Fibroblast of skin of abdomen (primary cell): ENCODE measurements at places on chromosomes 1 and 21.

- no peak for DNase-seq
These were observed 41.9 kb downstream of the CHML start for GRCh38 chr1:241598249-241598648.

DNA sequence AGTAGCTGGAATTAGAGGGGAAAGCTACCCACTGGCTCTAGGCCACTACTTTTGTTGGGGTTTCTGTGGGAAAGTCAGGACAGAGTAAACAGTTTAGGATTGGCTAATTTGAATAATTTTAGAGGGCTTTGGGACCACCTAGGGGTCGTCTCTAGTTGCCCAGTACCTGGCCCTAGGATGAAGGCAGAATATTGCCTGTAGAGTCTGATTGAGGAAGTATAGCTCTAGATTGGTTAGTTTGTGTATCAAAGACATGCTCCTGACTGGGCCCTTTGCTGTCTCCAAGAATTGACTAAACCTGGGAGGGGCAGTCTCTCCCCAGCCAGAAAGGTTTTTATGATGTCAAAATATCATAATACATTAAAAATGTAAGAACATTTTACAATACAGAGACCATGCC, 142.0 kb downstream of the POU2F1 start:
- no peak for DNase-seq

- DNase-seq: no peak
These were observed 116.1 kb downstream of the ATP5PO start for GRCh38 chr21:33799378-33800090.

DNA sequence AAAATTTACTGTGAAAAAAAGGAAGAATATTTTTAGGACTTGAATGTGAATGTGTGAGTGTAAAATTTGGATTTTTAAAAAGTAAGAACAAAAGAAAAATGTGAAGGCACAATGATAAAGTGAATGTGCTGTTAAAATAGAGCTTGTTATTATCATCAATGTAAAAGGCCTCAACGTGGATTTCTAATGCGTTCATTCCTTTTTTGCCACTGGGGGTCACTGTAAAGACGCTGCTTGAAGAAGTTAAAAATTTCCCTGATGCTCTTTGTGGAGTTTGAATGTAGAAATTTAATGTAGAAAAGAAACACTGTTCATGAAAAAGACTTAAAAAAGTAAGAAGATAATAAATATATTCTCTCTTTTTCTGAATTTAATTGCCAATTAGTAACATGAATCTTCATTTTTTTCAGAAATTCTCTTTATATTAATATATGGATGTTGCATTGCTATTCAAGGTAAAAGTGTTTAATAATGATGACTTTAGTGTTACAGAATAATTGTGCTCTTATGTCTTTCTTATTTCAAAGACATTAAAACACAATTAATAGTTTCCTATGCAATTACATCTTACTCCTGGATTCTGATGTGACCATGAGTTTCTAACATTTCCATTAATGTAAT, 161.5 kb downstream of the DNM3 start:
- peak; percentile 61 for DNase-seq

DNA sequence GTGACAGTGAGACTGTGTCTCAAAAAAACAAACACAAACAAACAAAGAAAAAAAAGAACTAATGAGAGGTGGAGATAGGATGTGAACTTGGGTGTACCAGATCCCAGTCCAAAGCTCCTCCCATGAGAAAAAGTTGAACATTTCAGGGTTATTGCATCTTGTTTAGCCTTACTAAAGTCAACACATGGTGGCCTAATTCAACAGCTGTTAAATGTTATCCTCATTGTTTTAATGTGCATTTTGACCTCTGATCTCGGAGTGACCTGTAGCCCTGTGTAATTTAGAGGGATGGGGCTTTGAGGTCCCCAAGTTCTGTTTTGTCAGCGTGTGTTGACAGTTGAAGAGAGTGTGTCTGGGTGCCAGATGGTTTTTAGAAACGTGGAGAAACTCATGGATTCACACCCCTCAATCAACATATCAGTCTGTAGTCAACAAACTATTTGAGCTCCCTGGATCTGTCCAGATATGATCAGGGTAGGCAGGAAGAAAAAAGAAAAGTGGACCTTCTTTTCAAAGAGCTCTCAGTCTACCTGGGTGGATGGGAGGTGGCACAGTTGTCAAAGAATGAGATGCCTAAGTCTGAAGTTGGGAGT, 34.7 kb downstream of the PTPRU start:
- no peak for DNase-seq

- DNase-seq: no peak
These were observed 77.0 kb downstream of the ZMYM4 start for GRCh38 chr1:35345439-35345981.

- DNase-seq: no peak
These were observed 27.7 kb upstream of the VWA5B1 start for GRCh38 chr1:20262810-20263534.

GRCh38 chr1:205595435-205595834, 36.4 kb downstream of the ELK4 start:
- DNase-seq: no peak
